ENCODE measurements at places on chromosomes 6 and 20.
A peak's percentile ranks its signal among the peaks of the same experiment; 100 is the strongest.

GRCh38 chr6:114995526-114995925 lies 652.7 kb upstream of the HS3ST5 start:
- no peak for DNase-seq

DNA sequence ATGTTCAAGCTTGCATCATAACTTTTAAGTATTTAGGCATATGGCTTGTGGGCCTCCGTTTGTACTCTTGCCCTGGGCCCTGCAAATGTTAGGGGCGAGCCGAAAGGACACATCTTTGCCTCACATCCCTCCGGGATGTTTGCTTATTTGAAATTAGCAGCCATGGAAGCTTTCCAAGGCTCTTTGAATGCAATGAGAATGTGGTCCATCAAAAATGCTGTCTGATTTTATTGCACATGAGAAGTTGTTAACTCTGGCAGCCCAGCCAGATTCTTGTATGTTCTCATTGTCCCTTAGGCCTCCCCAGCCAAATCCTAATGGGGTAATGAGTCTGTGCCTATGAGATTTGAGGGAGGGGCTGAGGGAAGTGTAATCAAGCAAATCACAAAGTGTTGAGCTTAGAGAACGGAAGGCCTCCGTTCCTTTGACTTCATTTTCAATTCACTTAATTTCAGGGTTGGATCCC lies 261.2 kb upstream of the MARCKS start:
- peak; percentile 98 for DNase-seq

DNA sequence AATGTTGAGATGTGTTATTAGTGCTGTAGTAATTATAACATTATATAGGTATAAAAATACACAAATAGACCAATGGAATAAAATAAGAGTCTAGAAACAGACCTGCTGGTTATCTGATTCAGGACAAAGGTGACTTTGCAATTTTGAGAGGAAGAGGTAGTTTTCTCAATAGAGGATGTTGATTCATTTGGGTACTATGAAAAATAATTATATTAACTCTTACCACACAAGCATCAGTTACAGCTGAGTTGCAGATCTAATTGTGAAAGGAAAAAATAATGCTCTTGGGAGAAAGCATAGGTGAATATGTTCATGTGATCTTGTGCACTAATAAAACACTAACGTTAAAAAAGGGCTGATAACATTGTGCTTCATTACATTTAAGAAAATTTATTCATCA lies 103.0 kb downstream of the BCKDHB start:
- no peak for DNase-seq

DNA sequence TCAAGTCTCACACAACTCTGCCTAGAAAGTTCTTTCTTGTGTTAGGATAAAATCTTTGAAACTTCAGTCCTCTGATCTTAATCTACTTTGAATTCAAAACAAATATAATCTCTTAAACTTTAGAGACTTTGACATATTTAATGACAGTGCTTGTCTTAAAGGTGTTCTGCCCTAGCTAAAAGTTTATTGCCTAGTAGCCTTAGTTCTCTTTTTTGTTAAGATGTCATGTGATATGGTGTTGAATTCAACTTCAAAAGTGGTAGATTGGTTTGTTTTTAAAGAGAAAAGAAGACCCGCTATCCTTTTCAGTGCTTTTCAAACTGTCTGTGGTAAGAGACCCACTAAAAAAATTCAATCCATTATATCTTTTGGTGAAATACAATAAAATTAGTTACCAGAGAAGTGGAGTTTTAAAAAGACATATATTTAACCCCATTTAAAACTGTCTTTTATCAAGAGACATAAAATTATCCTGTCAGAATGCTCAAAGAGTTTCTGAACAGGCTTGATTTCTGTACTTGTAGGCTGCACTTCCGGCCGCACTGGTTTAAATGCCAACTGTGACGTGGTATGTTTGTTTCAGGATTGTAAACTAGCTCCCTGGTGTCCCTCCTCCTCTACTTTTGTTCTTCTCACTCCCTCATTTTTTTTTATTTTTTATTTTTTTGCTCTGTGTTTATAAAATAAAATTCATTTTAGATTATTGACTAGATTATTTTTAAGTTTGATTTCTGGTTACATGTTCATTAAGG lies 76.5 kb downstream of the QKI start:
- DNase-seq, result peak; percentile 48

- peak; percentile 93 for DNase-seq
Measured at GRCh38 chr6:77457720-77458349, 5.5 kb downstream of the HTR1B start.

GRCh38 chr20:61755971-61756845 lies 309.5 kb downstream of the TAF4 start:
- DNase-seq, result no peak

GRCh38 chr20:37807471-37808232 lies 95.3 kb upstream of the VSTM2L start:
- DNase-seq, result no peak

DNA sequence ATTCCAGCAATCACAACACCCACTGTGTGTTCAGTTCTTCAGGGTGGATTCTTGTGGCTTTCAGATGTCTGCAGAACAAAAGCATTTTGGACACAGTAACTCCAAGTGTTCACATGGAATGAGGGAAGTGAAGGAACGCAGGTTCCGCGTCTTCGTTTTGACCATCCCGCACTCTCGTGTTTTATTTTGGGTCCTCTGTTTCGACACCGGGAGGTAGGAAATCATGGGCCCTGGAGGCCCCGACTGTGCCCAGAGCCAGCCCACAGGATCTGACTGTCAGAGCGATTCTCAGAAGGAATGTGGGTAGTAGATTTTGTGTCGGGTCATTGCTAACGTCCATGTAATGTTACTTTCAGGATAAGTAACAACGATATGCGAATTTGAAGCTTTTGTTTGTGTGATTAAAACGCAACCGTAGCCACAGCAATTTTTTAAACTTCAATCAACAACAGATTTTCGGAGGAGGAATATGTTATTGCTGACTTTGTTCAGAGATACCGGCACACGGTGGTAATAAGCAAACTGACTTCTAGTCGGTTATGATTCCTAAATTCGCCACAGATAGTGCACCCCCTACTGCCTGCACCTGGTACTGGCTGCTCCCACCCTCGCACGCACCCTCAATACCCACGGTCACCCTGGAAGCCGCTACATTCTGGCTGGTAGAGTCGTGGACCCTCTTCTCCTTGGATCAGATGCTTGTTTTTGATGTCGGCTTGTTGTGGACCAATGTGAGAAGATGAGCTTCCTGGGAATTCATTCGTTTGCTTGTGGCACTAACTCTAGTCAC lies 10.5 kb downstream of the NPEPL1 start:
- DNase-seq, result no peak

GRCh38 chr20:52843425-52843824 lies 128.7 kb upstream of the TSHZ2 start:
- DNase-seq, result no peak

DNA sequence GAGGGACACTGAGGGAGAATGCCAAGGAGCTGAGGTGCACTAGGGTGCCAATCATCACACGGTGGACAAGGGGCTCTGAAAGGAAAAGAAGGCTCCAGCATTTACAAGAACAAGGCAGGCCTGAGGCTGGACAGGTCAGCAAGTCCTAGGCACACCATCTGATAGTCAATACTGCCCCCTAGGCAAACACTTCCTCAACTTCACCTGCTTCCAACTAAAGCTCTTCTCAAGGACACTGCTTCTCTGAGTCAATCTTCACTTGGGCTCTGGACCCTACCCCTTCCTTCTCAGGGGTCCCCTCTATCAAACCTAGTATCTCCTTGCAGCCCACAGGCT lies 37.7 kb upstream of the SLC4A11 start:
- DNase-seq, result peak; percentile 36

DNA sequence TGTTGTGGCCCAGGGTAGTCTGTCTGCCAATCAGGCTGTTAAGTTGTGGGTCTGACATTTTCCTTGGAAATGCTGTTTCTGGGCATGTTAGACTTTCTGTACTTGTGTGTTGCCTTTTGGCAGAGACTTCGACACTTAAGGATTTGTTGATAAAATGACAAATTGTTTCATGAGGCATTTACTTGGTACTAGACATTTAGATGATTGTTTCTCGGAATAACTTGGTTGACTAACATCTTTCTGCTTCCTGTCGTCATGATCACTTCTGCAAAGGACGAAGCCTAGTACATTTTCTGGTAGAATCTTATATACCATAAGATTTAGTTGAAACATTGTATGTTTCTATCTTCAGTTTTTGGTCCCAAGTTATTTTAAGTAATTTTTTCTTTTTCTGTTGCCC lies 34.1 kb downstream of the UTRN start:
- no peak for DNase-seq

GRCh38 chr6:127990074-127990473 lies 89.2 kb upstream of the THEMIS start:
- DNase-seq, result no peak

DNA sequence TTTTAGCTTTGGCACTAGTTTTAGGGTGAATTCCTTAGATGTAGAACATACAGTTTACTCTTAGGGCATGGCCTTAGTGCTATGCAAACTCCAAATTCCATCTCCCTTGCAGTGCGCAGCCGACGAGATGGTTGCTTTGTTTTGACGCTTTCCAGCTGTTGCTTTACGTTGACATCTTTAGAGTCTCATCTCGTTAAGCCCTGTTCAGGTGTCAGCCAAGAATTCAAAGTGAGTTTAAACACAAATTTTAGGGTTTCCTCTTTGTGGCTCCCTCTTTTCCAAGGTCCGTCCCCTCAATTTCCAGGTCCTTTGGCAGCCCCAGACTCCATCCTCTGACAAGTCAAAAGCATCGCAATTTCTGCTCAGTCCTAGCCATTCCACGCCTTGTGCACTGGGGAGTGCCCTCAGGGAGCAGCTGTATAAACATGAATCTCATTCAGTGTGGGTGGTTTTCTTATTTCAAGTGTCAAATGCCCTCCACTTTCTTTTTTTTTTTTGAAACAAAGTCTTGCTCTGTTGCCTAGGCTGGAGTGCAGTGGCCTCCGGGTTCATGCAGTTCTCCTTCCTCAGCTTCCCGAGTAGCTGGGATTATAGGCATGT lies 14.1 kb upstream of the MAK start:
- DNase-seq, result no peak

GRCh38 chr20:54103067-54103761 lies 32.8 kb upstream of the BCAS1 start:
- DNase-seq, result peak; percentile 67

DNA sequence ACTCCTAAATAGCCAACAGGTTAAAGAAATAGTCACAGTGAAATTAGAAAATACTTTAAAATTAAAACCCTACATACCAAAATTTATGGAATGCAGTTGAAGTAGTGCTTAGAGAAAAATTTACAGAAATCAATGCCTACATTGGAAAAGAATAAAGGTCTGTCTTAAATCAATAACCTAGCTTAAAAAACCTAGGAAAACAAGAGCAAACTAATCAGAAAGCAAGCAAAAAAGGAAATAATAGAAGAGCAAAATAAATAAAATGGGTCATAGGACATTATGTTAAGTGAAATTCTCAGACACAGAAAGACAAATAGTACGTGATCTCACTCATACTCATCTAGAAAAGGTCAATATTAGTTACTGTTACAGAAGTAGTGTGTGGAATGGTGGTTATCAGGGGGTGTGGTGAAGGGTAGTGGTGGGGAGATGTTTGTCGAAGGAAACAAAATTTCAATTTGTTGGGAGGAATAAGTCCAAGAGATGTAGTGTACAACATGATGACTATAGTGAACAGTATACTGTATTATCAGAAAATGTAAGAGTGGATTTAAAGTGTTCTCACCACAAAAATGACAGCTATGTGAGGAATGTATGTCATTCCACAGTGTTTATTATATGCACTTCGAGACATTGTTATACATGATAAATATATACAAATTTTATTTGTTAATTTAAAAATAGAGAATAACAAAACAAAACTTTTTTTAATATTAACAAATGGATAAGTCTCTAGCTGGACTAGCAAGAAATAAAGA lies 423.6 kb downstream of the CDH26 start:
- no peak for DNase-seq

GRCh38 chr6:96391776-96392360 lies 129.7 kb upstream of the UFL1 start:
- DNase-seq, result no peak

GRCh38 chr6:140041056-140041455 lies 666.6 kb upstream of the CITED2 start:
- no peak for DNase-seq

DNA sequence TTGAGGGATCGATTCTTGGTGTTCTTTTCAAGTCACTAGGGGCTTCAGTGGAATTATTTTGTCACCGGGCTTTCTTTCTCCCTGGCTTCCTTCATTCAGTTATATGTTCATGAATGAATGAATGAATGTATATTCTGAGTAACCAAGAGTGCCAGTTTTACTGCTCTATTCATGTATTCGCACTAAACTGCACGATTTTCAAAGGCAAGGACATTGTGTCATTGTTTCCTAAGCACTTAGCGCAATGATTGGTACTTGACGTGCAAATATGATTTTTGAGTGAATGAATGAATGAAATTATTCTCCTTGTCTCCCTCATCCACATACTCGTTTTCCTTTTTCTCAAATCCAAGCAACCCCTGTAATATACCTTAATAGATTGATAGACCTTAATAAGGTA lies 822 bp downstream of the AFG1L start:
- no peak for DNase-seq

DNA sequence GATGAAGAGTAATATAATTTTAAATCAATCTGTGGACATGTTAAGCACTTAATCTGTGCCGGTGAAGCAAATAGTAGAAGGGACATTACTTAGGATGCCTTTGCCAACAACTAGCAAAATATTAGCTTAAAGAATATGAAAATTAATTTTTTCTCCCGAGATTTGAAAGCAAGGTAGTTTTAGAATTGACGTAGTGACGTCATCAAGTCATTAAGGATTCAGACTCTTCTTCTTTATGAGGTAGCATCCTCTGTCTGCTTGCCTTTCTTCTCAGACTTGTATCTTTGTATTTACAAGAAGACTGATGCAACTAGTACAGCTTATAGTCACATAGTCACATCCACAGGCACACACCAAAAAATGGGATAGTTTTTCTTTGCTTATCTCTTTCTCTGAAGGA lies 374.4 kb downstream of the MMUT start:
- DNase-seq, result no peak

- no peak for DNase-seq
Measured at GRCh38 chr6:14339172-14339571, 221.6 kb downstream of the CD83 start.

- DNase-seq, result no peak
Measured at GRCh38 chr20:62796699-62797491, 622 bp downstream of the MRGBP start.

- peak; percentile 69 for DNase-seq
Measured at GRCh38 chr6:157985378-157986155, 3.9 kb downstream of the SYNJ2 start.

DNA sequence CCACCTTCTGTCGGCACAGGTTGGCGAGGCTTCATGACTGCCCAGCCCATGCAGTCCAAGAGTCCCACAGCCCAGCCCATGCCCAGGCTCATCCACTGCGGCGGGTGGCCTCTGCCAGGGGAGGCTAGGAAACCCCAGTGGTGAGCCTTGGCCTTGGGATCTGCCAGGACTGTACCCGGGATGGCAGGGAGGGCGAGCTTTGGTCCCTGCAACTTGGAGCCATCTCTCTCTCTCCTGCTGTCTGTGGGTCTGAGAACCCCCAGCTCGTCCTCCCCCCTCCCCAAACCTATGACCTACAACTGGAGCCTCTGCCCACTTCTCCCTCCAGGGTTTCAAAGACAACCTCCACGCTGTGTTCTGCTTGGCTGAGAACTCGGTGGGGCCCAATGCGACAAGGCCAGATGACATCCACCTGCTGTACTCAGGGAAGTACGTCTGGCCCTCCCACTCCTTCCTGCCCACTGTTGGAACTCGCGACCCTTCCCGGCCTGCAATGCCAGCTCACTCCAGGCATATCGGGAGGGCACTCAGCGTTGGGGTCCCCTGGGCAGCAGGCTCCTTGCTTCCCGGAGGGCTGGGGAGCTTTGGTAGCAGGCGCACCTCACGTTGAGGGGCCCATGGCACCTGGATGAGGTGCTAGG lies 19.7 kb downstream of the NPEPL1 start:
- DNase-seq, result no peak

GRCh38 chr20:22692119-22692475 lies 107.7 kb upstream of the FOXA2 start:
- no peak for DNase-seq
